ENCODE measurements at places on chromosomes 7 and 10.

GRCh38 chr10:70812814-70813213 is 2.9 kb upstream of the SGPL1 start:
- DNase-seq: no peak

- peak; percentile 56 for DNase-seq
Measured at GRCh38 chr10:68543004-68543918, 15.9 kb upstream of the SLC25A16 start.

DNA sequence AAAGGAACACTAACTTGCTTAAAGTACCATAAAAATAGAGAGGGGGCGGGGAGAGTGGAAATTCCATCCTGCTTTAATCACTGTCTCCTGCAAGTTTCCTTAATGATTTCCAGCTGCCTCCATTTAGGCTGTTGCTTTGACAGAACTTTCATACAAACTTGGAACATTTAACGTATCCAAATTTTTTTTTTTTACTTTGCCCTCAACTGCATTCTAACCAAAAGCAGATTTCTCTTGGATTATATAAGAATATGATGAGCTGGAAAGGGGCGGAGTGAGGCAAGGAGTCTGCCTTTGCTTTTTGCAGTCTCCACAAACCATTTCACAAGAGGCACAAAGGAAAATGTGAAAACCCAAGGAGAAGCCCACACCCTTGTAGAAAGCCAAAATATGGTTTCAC is 46.6 kb upstream of the COL1A2 start:
- DNase-seq: peak; percentile 99

- DNase-seq: peak; percentile 36
Measured at GRCh38 chr7:142774826-142775225, 4.1 kb downstream of the PRSS2 start.

DNA sequence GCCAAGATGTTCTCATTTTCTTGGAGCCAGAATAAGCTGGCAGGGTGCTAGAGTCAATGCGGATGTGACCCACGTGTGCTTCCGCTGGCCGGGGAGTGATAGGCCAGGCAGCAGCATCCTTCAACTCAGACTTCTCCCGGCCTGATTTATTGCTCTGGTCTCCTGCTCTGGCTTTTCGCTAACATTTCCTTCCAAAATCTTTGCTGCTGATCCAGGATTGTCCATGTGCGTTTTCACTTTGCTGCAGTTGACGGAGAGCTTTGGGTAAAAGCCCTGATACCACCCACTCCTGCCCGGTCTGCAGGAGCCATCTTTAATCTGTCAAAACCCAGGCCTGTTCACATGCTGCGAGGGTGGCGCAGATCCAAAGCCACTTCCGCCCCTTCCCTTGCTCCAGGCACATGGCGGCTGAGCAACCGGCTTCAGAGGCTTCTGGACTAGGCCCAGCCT is 106.8 kb downstream of the CYP26A1 start:
- DNase-seq: peak; percentile 73

GRCh38 chr7:157496416-157497275 is 159.8 kb downstream of the DNAJB6 start:
- DNase-seq: no peak

GRCh38 chr10:75858339-75858738 is 426.9 kb downstream of the LRMDA start:
- no peak for DNase-seq

- DNase-seq: peak; percentile 61
Measured at GRCh38 chr7:18494821-18495408, 634 bp upstream of the HDAC9 start.

DNA sequence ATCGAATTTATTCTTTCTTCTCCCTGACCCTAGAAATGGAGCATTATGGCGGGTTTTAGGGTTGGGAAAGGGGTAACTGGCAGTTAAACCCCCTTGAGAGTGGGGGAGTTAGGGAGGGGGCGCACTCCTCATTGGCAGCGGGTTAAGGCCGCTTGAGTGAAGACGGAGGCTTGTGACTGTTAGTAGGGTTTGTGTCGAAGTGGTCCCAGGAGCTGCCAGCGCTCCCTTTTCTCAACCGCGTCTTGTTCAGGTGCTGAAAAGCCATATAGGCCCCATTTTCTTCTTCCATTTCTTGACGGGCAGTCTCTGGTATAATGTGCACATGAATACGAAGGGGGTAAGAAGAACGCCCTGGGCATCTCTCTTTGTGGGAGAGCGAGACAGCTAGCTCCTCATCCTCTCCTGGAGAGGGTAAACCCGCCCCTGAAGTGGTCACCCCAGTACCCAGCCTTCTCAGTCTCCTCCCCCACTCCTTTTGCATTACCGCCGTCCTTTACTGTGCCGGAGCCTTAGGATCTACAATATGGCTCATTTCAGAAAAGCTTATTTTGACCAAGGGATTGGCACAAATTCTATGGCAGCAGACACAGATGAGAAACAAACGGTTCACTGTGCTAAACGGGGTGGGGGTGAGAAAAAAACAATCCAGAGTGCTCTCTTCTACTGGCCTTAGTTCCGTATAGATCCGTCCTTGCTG is 836 bp downstream of the KMT2E start:
- peak; percentile 42 for DNase-seq

- no peak for DNase-seq
Measured at GRCh38 chr7:153920897-153921296, 131.3 kb upstream of the DPP6 start.

GRCh38 chr10:124353091-124353815 is 65.5 kb downstream of the OAT start:
- no peak for DNase-seq

DNA sequence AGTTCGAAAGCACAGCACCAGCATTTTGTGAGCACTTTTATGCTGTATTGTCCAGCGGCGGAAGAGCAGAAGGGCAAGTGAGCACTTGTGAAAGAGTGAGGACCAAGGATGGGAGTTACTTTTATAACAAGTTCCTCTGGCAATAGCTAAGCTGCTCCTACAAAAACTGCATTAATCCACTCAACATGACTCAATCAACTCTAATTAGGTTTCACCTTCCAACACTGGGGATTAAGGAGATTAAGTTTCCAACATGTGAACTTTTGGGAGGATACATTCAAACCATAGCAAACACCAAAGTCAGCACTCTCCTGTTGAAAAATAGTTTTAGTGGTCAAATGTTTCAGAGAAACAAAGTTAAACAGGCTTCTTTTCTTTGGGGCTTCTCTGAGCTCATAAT is 844.5 kb downstream of the REEP3 start:
- no peak for DNase-seq

DNA sequence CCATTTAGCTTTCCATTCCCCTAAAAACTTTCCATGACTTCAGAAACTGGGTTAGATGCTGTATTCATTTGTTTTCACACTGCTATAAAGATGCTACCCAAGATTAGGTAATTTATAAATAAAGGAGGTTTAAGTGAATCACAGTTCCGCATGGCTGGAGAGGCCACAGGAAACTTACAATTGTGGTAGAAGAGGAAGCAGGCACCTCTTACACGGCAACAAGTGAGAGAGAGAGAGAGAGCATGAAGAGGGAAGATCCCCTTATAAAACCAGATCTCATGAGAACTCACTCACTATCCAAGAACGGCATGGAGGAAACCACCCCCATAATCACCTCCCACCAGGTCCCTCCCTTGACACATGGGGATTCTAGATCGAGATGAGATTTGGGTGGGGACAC is 336.8 kb downstream of the TFEC start:
- no peak for DNase-seq
